Fibroblast of skin of left biceps (primary cell): ENCODE measurements at places on chromosomes 3 and 15.
A peak's percentile ranks its signal among the peaks of the same experiment; 100 is the strongest.

DNA sequence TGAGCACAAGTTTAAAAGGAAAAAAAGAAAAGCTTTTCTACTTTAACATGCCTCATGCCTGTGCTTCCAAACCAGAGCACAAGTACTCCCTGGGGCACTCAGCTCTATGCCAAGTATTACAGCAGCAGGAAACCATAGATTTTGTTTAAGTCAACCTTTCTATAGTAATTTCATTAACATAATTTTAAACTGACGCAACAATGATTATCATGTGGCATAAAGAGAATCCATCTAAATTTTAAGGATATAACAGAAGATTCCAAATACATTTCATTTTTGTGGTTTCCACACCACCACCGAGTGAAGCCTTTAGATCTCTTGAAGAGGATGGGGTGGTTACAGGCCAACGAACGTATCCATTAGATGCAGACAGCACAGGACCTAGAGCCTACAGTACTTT lies 112.1 kb downstream of the TNIK start:
- DNase-seq, result peak; percentile 87

- DNase-seq, result no peak
These were observed 51.8 kb downstream of the KLHL6 start for GRCh38 chr3:183503746-183504145.

DNA sequence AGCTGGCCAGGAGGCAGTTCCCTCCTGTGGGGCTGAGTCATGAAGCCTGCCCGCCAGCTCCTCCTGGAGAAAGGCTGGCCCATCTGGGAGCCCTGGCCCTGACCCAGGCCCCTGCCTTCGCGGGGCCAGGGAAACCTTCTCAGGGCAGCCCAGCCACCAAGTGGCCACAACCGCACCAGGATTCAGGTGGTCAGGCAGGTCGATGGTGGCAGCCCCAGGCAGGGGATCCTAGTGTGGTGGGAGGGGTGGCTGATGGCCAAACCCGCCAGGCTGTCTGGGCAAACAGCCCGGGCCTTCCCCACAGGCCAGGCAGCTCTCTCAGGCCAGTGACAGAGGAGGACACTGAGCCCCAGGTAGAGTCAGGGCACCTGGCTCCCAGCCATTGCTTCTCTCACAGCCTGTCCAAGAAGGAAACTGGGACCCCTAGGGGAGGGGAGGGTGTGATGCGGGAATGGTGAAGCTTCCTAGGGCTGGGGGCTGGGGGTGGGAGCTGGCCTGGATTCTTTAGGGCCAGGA lies 1.2 kb downstream of the TWF2 start:
- DNase-seq, result peak; percentile 52

GRCh38 chr15:45588219-45588875 lies 1.2 kb downstream of the BLOC1S6 start:
- DNase-seq, result no peak

- DNase-seq, result no peak
These were observed 31.7 kb upstream of the TTC14 start for GRCh38 chr3:180570238-180570637.

DNA sequence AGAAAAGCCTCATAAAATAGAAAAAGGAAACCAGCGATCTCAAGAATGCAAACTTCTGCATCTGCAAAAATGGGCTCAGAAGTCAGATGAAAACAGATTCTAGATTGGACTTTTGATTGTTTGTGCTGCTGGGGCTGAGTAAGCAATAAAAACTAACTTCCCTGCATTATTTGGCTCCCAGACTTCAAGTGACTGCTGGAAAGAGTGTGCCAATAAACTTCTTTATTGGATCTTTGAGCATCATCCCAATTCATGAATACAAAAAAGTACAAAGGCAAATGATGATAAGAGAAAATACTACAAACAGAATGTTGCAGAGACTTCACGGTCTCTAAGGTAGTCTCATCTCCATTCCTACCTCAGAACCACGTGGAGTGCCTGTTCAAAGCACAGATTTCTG lies 97.9 kb downstream of the FGF12 start:
- DNase-seq, result no peak

DNA sequence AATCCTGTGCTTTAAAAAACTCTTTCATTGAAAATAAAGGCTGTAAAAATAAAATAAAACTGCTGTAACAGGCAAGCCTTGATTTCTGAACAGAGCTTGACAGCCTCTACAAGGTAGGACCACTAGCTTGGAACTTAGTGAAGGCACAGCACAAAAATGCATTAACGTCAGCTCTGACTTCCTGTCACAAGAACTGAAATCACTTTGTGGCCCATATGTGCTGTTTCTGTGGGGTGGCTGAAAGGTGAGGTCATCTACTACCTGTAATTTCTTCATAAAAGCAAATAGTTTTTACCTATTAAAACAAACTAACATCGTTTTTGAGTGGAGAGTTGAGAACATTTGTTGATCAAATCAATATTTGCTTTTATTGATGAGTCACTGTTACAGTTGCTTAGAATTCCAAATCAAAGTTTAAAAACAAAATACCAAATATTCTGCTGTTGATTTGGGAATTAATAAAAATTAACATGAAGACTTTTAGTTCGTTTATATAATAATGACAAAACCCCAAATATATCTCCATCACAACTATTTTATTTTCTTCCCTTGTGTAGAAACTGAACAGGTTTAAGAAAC lies 1034.1 kb downstream of the MCTP2 start:
- DNase-seq, result no peak

DNA sequence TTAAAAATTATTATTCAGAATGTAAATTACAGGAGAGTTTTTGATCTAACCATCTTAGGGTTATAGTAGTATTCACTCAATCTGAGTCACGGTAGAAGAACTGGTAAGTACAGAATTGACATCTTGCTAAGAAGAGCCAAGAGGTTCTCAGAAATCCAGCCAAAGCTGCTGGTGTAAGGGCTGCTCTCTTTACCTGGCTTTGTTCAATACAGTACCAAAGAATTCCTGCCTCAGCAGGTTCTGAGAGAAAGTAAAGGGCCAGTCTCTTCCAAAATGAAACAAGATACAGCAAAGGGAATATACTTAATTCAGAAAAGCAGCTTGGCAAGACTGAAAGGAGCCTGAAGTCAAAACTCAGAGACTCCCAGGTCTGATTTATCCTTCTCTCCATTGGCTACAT lies 193.1 kb downstream of the TNIK start:
- no peak for DNase-seq

DNA sequence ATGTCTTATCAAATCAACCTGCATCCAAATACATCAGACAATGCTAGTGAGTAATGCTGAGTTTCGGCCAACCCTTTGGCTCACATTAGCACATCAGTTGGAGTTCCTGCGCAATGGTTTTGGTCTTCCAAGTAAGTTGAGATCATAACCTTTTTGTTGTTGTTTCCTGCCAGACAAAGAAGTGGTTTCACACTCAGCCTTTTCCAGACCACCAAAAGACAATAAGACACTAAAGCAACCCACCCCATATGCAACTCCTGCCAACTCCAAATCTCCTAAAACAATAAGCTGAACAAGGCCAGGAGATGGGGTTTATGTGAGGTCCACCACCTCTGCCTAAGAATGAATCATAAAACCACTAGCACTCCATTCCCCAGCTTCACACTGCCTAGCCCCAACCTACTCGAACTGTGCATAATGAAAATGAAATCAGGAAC lies 177.0 kb downstream of the ERC2 start:
- peak; percentile 48 for DNase-seq

- no peak for DNase-seq
These were observed 116.7 kb downstream of the XXYLT1 start for GRCh38 chr3:195154111-195154791.

- DNase-seq, result no peak
These were observed 22.3 kb upstream of the GP9 start for GRCh38 chr3:129038121-129038855.

DNA sequence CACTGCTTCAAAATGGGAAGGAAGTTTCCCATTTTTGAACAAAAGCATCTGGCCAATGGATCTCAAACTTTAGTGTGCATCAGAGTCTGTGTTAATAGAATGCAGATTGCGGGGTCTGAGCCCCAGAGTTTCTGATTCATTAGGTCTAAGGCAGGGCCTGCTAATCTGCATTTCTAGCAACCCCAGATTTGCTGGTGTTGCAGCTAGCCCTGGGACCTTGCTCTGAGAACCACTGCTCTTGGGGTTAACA lies 30.7 kb upstream of the USP3 start:
- no peak for DNase-seq

- DNase-seq, result no peak
These were observed 174.9 kb downstream of the SMAD6 start for GRCh38 chr15:66876731-66877476.

DNA sequence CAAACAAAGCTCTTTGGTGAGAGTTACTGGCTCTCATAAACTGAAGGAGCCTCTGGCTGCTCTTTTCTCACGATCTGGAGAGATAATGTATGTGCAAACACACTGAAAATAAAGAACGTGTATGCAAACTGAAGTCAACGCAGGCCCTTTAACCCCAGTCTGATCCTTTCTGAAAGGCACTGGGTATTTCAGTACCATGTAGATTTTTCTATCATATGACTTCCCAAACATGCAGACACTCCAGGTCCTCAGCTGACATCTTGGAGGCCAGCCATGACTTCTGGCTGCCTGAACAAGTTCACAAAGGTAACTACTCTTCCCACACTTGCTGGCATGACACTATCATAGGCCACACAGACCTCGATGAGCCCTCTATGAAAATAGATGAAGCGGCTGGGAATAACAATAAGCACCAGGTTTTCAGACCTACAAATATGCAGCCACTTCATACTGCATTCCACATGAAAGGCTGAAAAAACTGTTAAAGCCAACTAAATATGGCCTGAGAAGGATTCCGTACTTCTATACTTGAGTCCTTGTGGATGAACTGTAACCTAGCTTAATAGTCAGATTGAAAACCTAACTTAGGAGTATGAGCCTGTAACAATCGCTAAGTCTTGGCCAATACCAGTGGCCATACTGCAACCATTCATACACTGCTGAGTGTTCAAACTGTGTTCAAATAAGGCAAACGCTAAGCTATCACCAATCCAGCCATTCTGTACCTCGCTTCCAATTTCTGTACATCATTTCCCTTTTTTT lies 121.3 kb downstream of the THRB start:
- no peak for DNase-seq

DNA sequence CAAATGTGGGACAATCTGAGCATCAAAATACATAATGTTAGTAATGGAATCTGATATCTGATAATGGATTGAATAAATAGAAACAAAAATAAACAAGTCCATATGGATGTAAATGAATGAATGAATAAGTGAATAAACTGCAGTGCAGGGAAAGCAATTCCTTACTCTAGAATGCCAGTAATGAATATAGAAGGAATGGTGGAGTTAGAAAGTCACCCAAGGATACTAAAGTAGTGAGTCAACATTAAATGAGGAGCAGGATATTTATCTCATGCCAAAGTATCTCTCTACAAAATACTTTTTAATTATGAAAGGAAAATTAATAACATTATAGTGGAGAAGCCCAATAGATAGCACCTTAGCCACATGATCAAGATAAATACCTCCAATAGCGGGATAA lies 300.3 kb downstream of the FEZF2 start:
- no peak for DNase-seq

GRCh38 chr3:71149959-71150954 lies 433.3 kb downstream of the FOXP1 start:
- no peak for DNase-seq

DNA sequence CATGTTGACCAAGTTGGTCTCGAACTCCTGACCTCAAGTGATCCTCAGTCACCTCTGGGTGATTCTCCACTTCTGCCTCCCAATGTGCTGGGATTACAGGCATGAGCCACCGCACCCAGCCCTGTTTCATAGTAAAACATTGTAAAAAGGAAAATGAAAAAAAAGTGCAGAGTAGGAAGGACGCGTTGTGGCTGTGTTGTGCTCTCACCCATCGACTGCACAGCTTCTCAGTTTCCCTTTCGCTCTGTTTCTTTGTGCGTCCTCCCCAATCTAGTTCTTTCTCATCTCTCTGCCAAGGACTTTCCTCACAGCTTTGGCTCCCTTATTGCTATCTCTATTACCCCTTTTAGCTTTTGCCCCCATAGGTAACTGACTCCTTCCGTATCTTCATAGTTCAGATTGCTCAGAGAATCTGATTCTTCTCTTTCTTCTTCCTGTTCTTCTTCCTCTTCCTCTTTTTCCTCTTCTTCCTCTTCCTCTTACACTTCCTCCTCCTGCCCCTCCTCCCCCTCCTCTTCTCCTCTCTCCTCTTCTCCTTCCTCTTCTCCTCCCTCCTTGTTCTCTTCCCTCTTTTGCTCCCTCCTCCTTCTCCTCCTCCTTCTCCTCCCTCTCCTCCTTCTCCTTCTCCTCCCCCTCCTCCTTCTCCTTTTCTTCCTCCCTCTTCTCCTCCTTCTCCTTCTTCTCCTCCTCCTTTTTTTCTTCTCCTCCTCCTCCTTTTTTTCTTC lies 81.1 kb upstream of the VGLL4 start:
- no peak for DNase-seq

DNA sequence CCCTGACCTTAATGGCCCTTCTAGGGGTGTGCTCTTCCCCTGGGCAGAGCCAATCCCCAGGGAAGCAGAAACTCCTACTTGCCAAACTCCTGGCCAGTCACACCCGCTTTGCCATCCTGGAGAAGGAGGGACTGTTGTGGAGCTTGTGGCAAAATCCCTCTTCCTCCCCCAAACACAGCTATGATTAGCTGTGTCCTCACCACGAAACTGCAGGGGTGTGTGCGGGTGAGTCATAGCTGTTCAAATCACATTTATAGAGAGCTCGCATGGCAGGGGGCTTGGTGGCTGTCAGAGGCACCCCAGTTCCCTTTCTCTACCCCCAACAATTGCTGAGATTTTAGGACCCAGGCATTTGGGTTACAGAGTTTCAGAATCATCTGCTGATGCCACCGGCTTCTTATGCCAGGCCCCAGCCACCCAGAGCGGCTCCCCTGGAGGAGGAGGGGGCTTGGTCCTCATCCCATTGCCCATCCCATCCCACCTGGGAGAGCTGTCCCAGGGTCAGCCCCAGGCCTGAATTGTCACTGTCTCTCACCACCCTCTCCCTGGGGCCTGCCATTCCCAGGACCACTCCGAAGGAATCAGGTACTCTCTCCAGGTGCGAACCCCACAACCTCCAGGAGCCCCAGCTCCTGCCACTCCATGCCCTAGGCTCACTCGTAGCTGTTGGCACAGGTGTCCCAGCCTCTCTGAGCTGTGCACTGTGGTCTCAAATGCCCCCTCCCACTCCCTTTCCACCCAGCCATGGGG lies 28.8 kb upstream of the MAGEF1 start:
- DNase-seq, result no peak

DNA sequence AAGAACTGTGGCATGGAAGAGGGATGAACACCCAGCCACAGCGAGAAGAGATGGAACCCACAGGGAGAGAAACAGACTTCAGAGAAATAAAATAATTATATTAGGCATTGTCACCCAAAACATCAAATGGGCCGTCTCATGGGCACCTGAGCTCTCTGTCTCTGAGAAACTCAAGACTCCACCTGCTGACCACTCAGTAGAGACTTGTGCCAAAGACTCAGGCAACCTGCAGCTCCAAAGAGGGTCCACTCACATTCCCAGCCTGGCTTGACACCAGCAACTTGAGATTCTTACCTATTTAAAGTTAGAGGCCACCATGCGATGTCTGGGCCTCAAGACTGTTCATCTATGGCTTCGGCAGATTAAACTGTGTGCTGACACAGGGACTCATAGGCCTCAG lies 12.0 kb downstream of the SEMA5B start:
- DNase-seq, result no peak
